ENCODE measurements at places on chromosomes 11 and 22. TPM values are rescaled to one million over a fixed set of nuclear protein-coding genes. Genes with fewer than 3 reads are reported as not detected.

LDHAL6A gene
- total RNA-seq: not detected

OR10A2 gene
- total RNA-seq: not detected

TMEM191C gene
- total RNA-seq: 1.0 TPM

DCUN1D5 gene
- 66.5 TPM for total RNA-seq

MFRP gene
- total RNA-seq: not detected

TRIM21 gene
- total RNA-seq: 22.2 TPM

CECR2 gene
- total RNA-seq: 0.11 TPM

RFPL2 gene
- total RNA-seq: not detected

IGLL1 gene
- total RNA-seq: not detected

APOL3 gene
- total RNA-seq: not detected

CALCA gene
- total RNA-seq: 0.35 TPM

SMIM35 gene
- not detected for total RNA-seq

RDX gene
- 150 TPM for total RNA-seq

KRTAP5-9 gene
- total RNA-seq: not detected

PRMT3 gene
- total RNA-seq: 21.3 TPM

RTN4R gene
- 10.0 TPM for total RNA-seq

MS4A7 gene
- total RNA-seq: not detected

ANGPTL5 gene
- total RNA-seq: not detected

HOATZ gene
- not detected for total RNA-seq

OR10G4 gene
- total RNA-seq: not detected

USP47 gene
- total RNA-seq: 23.4 TPM

MRGPRX2 gene
- total RNA-seq: not detected

MOGAT2 gene
- total RNA-seq: not detected

SCO2 gene
- total RNA-seq: 7.5 TPM

MOV10L1 gene
- not detected for total RNA-seq

INPP5J gene
- 0.58 TPM for total RNA-seq

NAV2 gene
- 27.5 TPM for total RNA-seq

INS gene
- not detected for total RNA-seq

SOX6 gene
- total RNA-seq: not detected

F2 gene
- total RNA-seq: 2.2 TPM

TRIM48 gene
- total RNA-seq: not detected

SLC22A6 gene
- not detected for total RNA-seq

SHANK2 gene
- 8.5 TPM for total RNA-seq

MS4A3 gene
- not detected for total RNA-seq

MS4A6A gene
- total RNA-seq: not detected

TP53AIP1 gene
- total RNA-seq: not detected

TBX1 gene
- 5.7 TPM for total RNA-seq

APOL6 gene
- total RNA-seq: 1.8 TPM

Measured in A549 treated with ZK216348 at 1 μM for 4 hours (cell line).